ENCODE measurements at places on chromosomes 3 and 15.

- peaks cover 6% of the 10 kb centered on the region for H3K4me1 ChIP-seq
- H3K27me3 ChIP-seq: no peaks in the 10 kb centered on the region
These were observed 15.2 kb upstream of the GBE1 start for GRCh38 chr3:81776643-81777042.

DNA sequence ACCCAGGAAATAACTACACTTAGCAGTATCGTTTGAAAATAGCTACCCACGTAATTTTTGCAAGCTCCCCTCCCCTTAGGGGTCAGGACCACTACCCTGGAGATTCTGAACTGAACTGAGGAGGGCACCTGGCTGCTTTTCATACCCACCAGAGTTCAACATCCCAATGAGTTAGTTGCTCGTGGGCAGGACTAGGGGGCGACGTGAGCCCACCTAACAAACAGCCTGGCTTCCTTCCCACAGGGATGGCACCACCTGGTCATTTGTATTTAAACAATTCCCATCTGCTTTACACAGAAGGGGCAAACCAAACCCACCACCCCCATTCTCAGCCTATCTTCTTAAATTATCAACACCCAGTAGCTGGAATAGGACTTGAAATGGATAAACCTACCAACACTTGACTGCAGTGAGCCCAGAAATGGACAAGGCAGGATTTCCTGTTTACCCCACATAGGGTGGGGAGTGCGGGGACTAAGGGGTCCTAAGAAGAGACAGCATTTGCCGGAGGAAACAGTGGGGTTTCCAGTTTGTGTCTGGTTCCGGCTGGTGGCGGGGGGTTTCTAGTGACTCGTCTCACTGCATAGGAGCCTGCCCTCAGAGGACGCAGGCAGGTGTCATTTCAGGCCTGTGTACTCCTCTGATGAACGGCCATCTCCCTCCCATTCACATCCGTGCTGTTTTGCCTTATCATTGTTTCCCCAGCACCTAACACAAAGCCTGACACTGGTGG lies 11.6 kb upstream of the VGLL4 start:
- no peak overlapping the region for H3K4me3 ChIP-seq
- no peaks in the 10 kb centered on the region for H3K27me3 ChIP-seq
- no peak for DNase-seq
- no peaks in the 10 kb centered on the region for H3K36me3 ChIP-seq

DNA sequence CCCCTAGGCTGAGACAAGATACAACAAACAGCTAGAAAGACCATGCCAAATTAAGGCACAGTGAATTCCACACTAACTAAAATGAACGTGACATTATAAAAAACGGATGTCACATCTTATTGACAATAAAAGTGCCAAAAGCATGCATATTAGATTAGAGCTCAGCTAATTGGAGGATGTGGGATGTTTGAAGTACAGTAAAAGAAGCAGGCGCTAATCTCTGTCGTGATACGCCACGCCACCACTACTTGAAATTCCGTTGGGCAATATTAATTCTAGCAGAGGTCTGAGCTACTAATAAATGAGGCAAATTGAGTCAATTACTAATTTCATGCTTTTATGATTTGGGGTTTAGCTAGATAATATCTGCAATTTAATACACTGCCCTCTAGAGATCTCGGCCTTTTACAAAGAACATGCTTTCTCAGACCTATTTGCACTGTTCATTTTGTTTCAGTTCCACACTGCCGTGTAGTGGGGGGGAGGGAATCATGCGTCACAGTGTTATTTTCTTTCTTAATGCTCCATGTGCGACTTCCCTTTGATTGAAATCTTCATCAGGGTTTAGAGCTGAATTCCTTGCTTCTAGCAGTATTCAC lies 52.9 kb upstream of the ROBO2 start:
- no peak for DNase-seq
- no peak overlapping the region for H3K27ac ChIP-seq
- H3K27me3 ChIP-seq: no peaks in the 10 kb centered on the region
- H3K36me3 ChIP-seq: no peaks in the 10 kb centered on the region
- no peaks in the 10 kb centered on the region for H3K4me1 ChIP-seq
- no peak overlapping the region for H3K4me3 ChIP-seq

DNA sequence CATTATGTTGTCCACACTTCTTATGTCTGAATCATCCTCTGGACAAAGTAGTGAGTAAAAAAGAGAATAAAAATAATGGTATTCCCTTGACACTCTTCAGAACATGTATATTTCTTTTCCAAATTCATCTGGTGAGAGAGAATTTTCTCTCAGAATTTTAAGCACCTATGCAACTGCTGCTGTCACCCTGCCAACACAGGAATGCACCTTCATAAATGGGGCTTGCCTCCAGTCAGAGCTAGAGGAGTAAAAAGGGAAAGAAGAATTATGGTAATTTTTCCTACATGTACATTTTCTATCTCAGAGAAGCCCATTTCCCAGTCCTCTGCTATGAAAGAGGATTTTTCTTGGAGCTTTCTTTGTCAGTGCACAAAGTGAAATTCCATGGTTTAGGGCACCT lies 92.2 kb upstream of the ALCAM start:
- H3K27me3 ChIP-seq: no peaks in the 10 kb centered on the region
- DNase-seq: no peak
- H3K4me3 ChIP-seq: no peak overlapping the region
- H3K36me3 ChIP-seq: no peaks in the 10 kb centered on the region
- no peaks in the 10 kb centered on the region for H3K4me1 ChIP-seq

- H3K27me3 ChIP-seq: no peaks in the 10 kb centered on the region
- H3K27ac ChIP-seq: no peak overlapping the region
- H3K4me3 ChIP-seq: no peak overlapping the region
- no peaks in the 10 kb centered on the region for H3K4me1 ChIP-seq
These were observed 72.1 kb downstream of the RFTN1 start for GRCh38 chr3:16441371-16441875.
